ENCODE measurements at places on chromosomes 2 and 18.

- no peak for DNase-seq
These were observed 35.4 kb downstream of the INPP4A start for GRCh38 chr2:98479959-98480524.

DNA sequence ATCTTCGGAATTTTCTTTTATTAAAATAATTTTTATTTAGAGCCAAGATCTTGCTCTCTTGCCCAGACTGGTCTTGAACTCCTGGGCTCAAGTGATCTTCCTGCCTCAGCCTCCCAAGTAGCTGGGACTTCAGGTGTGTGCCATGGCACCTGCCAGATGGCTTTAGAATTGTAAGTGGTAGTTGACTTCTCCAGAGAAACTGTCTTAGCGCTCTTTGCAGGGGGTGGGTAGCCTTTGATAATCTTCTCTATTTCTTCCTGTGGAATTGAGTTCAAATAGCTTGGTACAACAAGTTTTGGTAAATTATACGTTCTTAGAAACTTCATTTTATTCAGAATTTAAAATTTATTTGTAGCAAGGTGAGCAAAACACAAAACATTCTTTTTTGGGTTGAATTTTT lies 113.3 kb downstream of the LDLRAD4 start:
- no peak for DNase-seq

GRCh38 chr2:42846932-42847595 lies 54.7 kb upstream of the HAAO start:
- DNase-seq: no peak

- no peak for DNase-seq
These were observed 272.7 kb downstream of the SS18 start for GRCh38 chr18:25817546-25818237.

GRCh38 chr2:195657634-195658540 lies 861 bp downstream of the SLC39A10 start:
- peak; percentile 42 for DNase-seq

DNA sequence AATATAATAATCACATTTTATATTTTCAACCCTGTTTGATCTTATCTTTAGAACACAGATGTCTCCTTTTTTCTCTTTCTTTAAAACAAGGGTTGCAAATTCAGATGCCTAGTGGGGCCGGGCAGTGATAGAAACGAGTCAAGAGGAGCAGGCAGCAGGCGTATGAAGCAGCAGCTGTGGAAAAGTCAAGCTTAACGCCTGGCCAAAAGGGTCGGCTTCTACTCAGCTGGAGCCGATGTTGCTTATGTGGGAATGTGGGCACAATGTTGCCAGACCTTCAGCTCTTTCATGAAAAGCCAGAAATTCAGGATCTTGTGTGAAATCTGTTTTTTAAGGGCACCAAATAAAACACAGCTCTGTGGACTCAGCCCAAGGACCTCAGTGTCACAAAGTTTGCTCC lies 642.7 kb downstream of the ARHGAP15 start:
- DNase-seq: no peak

GRCh38 chr18:25225151-25225550 lies 126.8 kb downstream of the ZNF521 start:
- no peak for DNase-seq

GRCh38 chr2:76170009-76170384 lies 459.3 kb upstream of the GCFC2 start:
- DNase-seq: no peak

DNA sequence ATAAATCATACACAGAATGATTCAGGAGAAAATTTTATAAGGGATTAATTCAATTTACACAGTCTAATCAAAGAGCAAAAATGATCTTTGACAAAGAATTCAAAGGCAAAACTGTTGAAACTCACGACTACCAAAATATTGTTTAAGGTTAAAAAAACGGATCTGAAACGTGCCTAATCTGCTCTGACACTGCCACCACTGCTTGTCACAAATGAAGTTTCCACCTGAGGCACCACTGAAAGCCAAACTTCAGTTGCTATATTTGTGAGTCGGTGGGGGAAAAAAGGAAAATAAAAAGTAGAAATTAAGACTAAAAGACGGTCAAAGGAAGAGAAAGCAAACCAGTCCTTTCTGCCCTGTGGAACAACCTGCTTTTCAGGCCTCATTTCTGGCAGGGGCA lies 140.6 kb upstream of the DNMT3A start:
- DNase-seq: no peak

DNA sequence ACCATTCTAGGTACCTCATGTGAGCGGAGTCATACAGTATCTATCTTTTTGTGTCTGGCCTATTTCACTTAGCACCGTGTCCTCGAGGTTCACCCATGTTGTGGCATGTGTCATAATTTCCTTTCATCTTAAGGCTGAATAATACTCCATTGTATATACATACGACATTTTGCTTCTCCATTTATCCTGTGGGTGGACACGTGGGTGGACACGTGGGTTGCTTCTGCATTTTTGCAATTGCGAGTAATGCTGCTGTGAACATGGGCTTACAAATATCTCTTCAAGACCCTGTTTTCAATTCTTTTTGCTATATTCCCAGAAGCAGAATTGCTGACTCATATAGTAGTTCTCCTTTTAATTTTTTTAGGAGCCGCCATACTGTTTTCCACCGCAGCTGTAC lies 243.6 kb upstream of the EPAS1 start:
- DNase-seq: no peak

DNA sequence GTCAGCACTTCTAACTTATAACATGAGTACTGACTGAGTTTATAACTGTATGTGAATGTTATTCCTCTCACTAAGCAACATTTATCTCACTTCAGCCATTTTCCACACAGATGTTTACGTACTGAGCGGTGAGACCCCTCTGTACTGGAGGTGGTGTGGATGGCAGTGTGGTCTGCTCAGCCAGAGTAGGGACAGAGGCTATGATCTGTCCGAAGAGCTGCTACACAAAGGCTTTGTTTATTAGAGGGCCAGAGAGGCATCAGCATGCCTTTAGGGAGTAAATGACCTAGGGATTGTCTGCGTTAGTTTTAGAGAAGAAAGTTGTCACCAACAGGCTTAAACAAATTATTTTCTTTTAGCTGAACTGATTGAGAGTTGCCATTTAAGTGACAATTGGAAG lies 23.2 kb upstream of the TACR1 start:
- no peak for DNase-seq

DNA sequence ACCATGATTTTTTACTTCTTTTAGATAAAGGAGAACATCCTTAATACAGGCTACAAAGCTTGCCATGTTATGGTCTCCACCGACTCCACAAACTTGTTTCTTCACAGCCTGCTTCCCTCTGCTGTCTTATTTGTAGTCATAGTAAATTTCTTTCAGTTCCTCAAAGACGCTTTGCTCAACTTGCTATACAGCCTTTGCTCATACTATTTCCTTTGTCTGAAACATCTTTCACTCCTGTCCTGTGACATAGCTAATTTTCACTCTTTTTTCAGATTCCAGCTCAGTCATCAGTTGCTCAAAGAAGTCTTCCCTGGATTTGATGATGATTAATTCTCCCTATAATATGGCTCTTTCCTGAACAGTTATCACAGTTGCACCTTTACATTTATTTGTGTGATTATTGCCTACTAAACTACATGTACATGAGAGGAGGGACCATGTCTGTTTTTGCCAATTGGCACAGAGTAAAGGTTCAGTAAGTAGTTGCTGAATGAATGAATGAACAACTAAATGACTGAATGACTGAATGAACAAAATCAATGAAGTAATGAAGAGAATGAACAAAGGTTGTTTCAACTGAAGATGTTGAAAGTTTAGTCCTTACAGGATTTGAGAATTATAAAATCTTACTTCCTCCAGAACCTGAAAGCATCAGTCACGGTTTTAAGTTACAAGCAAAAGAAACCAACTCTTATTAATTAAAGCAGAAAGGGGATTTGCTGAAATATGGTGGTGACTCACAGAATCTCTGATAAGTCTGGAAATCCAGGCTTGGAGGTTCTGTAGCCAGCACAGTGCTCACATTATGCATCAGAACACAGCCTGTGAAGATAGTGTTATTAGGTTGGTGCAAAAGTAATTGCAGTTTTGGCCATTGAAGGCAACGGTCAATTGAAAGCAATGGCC lies 186.4 kb upstream of the FAM98A start:
- peak; percentile 50 for DNase-seq

- peak; percentile 43 for DNase-seq
These were observed 2.5 kb downstream of the MYCN start for GRCh38 chr2:15942711-15943345.

GRCh38 chr2:18704276-18704675 lies 114.9 kb upstream of the NT5C1B start:
- no peak for DNase-seq

- DNase-seq: no peak
These were observed 1615.3 kb upstream of the ZEB2 start for GRCh38 chr2:146135245-146135644.

DNA sequence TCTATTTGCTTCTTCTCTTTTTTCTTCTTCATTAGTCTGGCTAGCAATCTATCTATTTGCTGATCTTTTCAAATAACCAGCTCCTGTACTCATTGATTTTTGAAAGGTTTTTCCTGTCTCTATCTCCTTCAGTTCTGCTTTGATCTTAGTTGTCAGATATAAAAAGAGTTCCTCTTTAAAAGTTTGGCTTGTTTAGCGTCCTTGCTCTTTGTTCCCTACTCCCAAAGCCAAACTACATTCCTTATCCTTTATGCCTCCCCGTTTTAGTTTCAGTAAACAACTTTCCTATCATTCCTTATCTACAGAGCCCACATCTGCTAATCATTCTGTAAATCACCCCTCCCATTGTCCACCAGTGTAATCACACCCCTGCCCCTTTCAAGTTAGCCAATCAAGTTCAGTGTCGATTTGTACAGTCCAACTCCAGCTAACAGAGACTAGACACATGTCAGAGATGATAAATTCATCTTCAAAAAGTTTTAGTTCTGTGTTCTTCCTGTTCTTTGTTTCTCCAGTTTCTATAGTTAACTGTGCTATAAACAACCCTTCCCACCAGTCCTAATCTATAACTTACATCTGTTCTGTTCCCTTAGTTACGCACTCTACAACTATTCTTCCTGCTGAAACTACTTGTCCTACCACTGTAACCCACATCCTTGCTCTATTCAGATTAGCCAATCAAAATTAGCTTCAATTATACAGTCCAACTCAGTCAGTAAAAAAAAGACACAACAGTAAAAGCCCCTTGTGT lies 44.4 kb downstream of the TFPI start:
- DNase-seq: no peak

DNA sequence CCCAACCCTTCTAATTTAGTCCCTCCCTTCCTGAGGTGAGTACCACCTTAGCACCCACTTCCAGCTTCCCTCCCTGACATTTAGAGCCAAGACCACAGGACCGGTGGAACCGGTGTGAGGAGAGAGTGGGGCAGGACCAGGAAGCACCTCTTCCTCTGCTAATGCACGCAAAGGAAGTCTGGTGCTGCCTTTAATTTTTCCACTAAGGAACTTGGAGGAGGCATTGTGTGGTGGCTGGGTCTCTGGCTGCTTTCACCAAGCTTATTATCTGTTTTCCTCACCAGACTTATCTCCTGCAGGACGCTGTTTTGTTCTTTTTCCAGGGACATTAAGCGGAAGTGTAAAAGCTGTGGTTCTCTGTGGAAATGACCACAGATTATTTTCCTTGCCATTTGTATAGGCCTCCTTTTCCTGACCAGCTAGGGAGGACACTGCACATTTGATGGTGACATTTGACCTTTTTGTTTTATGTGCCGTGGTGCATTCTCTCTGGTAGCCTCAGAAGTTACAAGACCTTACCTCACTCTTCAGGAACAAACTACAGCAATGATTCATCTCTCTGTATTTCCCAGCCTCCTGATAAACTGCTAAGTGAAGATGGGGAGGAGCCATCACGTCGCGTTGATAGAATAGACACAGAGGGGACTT lies 39.8 kb upstream of the SPTBN1 start:
- DNase-seq: no peak

GRCh38 chr18:55779691-55780585 lies 191.9 kb upstream of the TCF4 start:
- peak; percentile 31 for DNase-seq

GRCh38 chr18:76351961-76352581 lies 143.0 kb downstream of the ZNF516 start:
- no peak for DNase-seq

- no peak for DNase-seq
These were observed 25.9 kb downstream of the LYPD6B start for GRCh38 chr2:149064365-149064841.

- DNase-seq: no peak
These were observed 16.7 kb downstream of the RNF144A start for GRCh38 chr2:6933911-6934310.

DNA sequence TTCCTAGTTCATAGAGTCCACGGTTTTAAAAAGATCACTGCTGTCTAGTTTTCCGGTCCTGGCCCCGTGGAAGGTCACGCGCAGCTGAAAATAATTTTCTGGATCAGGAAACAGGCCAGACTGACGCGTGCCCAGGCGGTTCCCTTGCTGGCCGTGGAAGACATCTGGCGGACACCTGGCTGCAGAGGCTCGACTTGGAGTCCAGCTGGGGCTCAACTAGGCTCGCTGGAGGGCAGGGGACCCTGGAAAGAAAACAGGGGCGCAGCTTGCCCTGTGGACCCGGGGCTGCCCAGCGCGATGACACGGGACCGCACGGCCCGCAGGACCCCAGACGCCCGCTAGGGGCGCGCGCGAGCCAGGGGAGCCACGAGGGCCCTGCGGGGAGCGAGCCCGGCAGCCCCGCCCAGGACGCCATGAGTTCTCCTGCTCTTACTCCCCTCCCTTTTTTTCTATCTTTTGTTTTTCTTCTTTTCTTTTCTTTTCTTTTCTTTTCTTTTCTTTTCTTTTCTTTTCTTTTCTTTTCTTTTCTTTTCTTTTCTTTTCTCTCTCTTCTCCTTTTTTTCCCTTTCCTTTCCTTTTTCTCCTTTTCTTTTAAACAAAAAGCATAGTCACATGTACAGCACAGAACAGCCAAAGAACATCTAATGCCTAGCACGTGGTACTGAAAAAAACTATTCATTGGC lies 43.2 kb upstream of the UBE2F start:
- peak; percentile 92 for DNase-seq

GRCh38 chr2:159946326-159946999 lies 116.0 kb downstream of the PLA2R1 start:
- no peak for DNase-seq

DNA sequence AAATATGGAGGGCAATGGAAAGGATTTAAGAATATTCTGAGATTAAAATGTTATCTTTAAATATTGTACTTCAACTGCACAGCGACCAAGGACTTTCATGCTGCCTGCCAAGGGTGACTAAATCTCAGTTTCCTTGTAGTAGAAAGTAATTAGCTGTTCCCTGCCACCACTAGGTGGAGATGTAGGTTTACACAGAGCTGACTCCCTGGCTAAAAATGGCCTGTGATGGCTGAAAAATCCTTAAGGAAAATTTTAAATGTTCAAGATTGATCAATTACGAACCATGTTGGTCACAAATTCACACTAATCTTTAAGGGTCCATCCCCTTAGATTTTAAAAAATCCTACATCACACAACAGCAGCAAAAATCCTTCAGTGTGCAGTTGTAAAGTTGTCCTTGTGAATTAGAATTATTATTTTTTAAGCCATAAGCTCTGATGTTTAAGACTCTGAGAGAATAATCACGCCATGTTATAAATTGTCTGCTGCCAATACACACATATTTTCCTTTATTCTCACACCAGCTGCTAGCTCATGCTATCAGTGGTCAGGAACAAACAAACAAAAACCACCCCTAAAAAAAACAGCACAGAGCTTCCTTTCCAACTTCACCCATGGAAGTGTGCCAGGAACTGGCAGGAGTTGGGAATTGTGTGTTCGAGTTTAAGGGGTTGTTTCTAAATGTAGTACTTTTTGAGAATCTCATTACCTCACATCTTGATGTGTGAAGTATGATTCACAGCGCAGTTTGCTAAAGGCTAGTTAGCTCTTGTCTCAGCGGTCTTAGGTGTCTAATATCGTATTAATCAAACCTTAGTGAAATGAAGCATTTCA lies 399.8 kb downstream of the TMEM182 start:
- DNase-seq: peak; percentile 46

GRCh38 chr2:206989311-206989710 lies 50.0 kb downstream of the CPO start:
- peak; percentile 49 for DNase-seq

Data from GM13976 (cell line).